ENCODE measurements at places on chromosomes 16 and 17. TPM values are rescaled to one million over a fixed set of nuclear protein-coding genes. Genes with fewer than 3 reads are reported as not detected.

Gene ZNF688
- total RNA-seq: 7.7 TPM

Gene WNT9B
- not detected for total RNA-seq

DNA sequence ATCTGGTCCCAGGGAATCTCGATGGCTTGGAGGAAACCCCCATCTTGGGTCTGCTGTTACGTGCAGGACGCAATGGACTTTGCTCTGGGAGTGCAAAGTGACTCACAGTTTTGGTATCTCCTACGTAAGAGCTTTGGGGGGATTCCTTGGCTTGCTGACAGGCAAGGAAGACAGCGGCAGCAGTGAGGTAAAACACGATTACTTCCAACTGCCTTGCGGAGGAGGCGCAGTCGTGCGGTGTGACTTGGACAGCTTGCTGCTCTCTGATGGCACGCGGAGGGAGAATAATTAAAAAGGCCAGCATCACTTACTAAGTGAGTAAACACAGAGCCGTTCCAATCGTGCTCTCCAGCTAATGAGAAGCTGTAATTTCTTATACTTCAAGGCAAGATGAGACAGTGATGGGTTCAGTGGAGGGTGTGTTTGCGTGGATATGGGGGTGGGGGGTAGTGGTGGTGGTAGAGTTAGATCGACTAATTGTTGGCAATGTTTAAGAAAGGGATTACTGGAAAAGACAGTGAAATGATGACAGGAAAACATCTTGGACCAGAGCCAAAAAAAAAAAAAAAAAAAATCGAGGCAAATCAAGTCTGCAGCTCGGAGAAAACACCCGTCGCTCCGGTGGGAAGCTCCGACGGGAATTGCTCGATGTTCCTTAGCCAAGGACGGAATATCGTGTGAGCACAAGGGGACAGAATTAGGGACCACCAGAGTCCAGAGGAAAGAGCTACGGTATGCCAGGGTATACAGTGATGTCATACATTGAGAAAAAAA is 184.8 kb upstream of the ZFHX3 start:
- no peak for DNase-seq

DNA sequence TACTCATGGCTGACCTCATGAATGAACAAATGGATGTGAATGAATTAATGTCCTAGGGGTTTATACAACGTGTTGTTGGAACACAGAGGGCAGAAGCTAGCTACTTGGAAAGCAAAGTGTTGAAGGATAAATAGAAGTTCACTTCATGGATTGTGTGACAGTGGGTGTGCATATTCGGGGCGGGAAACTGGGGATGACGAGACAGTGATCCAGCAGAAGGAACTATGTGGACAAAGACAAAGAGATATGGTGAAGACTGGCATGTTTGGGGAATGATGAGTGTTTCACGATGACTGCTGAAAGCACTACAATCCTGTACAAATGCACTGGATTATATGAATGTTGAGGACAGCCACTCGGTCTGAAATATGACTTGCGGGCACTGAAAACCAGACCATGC is 250.5 kb upstream of the C16orf82 start:
- DNase-seq: no peak

- DNase-seq: no peak
These were observed 90.7 kb downstream of the USP31 start for GRCh38 chr16:23058576-23058975.

- DNase-seq: no peak
These were observed 87.5 kb downstream of the BMERB1 start for GRCh38 chr16:15521758-15522509.

DNA sequence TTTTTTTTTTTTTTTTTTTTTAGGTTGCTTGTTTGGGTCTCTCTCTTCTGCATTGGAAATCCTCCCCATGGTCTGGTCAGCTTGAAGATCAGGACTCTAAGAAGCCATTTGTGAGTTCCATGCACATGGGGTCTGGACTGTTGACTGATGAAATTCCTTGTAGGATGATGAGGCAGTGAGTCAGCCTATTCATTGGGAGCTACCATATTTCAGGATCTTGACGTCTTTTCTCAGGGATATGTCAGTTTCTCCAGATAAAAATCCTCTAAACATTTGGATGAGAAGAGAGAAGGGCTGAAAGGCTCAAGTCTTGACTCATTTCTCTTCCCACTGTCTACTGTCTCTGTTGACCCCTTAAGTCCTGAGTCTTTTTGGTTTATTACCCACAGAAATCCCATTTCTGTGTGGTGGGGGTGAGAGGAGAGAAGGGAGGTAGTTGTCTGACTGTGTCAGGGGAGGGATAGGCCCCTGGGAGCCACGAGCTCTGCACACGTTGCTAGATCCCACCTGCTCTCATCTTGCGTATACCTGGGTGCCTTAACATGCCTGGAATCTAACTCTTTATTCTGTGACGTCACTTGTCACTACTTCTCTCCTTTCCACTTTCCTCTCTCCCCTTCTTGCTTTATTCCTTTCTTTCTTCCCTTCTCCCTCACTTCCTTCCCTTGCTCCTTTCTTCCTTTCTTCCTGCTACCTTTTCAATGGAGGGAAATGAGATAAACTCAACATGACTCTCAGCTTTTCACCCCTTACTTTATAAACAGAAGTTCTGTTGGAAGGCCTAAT is 333.1 kb upstream of the XYLT1 start:
- DNase-seq: no peak

GRCh38 chr16:3564130-3564888 is 12.9 kb downstream of the NLRC3 start:
- DNase-seq: no peak

DNA sequence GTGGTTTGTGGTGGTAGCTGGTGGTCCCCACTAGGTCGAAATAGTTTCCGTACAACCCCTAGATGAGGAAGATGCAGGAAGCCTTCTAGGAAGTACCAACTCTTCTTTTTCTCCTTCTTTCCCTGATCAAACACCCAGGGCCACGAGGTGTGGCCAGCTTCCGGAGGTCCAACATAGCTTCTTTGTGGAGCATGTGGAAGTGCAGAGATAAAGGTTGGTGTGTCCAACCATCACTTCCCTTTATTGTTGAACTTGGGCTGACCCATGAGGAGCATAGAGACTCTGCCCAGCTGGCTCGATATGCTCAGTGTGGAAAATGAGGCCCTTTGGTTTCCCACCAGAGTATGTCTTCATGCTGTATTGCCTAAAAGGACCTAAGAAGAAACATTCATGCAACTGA is 6.3 kb upstream of the RGS9 start:
- no peak for DNase-seq

- DNase-seq: no peak
These were observed 238.6 kb upstream of the GSE1 start for GRCh38 chr16:85374571-85374872.
